Endodermal cell (in vitro differentiated cells): ENCODE measurements at places on chromosomes 1 and 21. TPM values are rescaled to one million over a fixed set of nuclear protein-coding genes. Genes with fewer than 3 reads are reported as not detected.

GRCh38 chr1:223650465-223650864 is 15.0 kb downstream of the CAPN8 start:
- DNase-seq = no peak

Gene S100A14
- 112 to 146 TPM (median 119 TPM) in 3 replicates for total RNA-seq

Gene B3GALT5
- 6.1 and 7.2 TPM in 2 replicates for total RNA-seq

DNA sequence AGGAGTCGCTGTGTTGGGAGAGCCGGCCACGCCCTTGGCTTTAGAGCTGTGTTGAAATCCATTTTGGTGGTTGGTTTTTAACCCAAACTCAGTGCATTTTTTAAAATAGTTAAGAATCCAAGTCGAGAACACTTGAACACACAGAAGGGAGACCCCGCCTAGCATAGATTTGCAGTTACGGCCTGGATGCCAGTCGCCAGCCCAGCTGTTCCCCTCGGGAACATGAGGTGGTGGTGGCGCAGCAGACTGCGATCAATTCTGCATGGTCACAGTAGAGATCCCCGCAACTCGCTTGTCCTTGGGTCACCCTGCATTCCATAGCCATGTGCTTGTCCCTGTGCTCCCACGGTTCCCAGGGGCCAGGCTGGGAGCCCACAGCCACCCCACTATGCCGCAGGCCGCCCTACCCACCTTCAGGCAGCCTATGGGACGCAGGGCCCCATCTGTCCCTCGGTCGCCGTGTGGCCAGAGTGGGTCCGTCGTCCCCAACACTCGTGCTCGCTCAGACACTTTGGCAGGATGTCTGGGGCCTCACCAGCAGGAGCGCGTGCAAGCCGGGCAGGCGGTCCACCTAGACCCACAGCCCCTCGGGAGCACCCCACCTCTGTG is 4.7 kb downstream of the C1orf35 start:
- DNase-seq = peak; percentile 40

- no peak for DNase-seq
These were observed 183.6 kb downstream of the TTLL7 start for GRCh38 chr1:83815330-83815729.
